ENCODE measurements at places on chromosomes 12 and 14.

GRCh38 chr14:69924201-69924600, 45.0 kb downstream of the SMOC1 start:
- ATAC-seq = no peak

DNA sequence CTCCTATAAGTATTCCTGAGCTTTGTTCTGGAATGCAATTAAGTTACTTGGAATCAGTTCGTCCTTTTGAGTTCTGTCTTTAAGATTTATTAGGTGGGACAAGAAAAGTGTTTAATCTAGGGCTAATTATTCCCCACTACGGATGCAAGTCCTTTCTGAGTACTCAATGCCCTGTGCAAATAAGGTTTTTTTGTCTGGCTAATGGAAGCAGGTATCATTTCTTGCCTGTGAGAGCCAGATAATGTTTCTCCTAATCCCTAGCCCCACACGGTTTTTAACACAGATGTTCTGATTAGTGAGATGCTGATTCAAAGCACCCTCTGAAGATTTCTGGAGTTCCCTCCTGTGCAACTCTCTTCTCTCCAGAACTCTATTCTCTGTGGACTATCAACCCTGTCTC, 296.6 kb upstream of the PRICKLE1 start:
- ATAC-seq = no peak

- ATAC-seq = no peak
Observed at GRCh38 chr12:27340971-27341370, 8.3 kb downstream of the BMAL2 start.

- no peak for ATAC-seq
Observed at GRCh38 chr14:92144708-92145107, 22.9 kb downstream of the CPSF2 start.

- ATAC-seq = no peak
Observed at GRCh38 chr14:29528889-29529288, 398.8 kb downstream of the PRKD1 start.

DNA sequence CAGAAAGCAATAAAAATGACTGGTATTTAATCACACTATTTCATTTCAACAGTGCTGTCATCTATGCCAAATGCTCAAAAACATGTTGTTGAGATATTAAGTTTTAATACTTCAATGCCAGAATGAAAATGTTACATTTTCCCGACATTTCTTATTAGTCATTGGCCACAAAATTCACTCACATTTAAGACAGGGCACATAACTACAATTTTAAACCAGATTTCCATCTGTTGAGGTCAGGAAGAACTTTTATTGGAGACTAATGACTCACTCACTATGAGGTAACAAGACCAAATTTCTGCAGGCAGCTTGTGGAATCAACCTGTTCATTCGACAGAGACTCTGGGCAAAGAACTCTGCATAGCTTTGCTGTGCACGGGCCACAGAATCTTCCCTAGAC, 36.8 kb downstream of the PPTC7 start:
- ATAC-seq = peak; percentile 44

DNA sequence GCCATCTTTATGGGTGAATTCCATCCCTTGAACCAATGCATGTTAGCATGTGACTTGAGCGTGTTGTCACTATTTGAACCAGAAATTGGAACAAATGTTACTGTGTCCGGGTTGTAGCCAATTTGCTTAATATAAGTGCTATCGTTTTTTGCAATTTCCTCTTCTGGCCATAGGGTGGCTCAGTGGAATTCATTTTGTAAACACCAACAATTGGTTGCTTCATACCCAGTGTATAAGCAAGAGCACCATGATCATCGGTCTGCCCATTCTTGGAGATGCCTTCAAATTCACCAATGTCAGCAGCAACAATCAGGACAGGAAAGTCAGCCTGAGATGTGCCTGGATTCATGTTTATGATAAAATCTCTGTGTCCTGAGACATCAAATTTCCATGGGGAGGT, 5.0 kb upstream of the NEDD1 start:
- ATAC-seq = no peak

- no peak for ATAC-seq
Observed at GRCh38 chr14:21617614-21618013, 17.1 kb downstream of the OR10G2 start.

DNA sequence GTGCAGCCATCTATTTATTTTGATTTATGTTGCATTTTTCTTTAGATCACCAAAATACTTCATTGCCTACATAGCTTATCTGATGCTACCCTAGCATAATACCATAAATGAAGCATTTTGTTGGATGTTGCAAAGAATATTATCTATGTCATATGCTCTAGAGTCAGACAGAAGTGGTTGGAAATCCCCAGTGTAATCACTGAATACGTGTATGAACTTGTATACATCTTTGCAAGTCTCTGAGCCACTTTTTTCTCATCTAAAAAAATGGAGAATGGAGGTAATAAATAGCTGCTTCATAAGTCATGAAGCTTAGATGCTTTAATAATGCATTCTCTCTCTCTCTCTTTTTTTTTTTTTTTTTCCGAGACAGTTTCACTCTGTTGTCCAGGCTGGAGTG, 18.5 kb downstream of the EVL start:
- ATAC-seq = no peak

DNA sequence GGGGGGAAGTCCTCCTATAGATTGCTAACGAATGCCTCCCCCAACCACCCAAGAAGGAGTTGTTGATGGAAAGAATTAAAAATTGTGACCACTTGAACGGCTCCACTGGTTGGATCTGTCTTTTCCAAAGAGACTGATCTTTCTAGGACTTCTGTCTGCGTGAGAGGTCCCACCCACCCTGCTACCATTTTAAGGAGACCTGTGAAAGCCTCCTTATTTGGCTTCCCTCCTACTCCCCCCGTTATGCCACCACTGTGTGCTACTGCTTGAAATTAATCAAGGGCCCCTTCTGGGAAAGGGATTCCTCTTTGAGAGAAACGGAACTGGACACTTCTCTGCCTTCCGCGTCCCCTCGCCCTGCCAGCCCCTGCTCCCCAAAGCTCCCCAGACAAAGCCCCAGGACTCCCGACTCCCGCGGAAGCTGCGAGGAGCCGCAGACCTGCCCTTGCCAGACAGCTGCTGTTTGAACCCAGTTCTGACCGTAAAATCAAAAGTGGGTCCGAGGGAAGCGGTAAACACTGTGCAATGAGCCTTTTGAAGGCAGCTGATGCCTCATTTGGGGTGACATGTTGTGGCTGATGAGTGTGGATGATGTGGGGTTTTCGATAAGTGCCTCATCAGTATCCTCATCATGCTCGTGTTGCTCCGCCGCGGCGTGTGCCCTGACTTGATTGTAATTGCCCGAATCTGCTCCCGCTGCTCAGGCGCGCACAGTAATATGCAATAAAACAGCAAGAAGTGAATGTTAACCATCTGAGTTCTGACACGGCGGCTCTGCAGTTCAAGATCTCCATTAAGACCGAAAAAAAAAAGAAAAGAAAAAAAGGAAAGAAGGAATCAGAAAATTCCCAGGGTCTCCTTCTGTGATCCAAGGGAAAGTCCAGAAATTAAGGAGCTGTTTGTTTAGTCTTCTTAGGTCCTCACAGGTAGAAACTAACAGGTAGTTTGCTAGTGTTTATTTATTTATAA, 48.2 kb downstream of the MBIP start:
- ATAC-seq = no peak

DNA sequence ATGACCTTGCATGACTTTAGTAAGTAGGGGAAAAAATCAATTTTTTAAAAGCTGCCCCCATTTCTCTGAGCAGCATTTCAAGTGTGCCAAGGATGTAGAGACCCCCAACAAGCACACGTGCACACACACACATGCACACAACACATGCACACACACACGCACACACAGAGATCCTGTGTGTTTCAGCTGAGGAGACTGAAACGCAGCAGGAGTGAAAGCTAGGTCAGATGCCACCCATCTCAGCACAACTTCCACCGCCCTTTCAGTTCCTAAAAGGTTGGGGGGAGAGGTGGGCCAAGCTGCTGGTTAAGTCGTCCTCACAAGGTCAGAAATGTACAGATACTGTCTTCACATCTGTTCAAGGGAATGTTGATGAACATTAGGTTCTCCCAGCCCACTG, 13.9 kb downstream of the MYL2 start:
- ATAC-seq = no peak

- no peak for ATAC-seq
Observed at GRCh38 chr12:71752891-71753290, 1.8 kb upstream of the RAB21 start.

DNA sequence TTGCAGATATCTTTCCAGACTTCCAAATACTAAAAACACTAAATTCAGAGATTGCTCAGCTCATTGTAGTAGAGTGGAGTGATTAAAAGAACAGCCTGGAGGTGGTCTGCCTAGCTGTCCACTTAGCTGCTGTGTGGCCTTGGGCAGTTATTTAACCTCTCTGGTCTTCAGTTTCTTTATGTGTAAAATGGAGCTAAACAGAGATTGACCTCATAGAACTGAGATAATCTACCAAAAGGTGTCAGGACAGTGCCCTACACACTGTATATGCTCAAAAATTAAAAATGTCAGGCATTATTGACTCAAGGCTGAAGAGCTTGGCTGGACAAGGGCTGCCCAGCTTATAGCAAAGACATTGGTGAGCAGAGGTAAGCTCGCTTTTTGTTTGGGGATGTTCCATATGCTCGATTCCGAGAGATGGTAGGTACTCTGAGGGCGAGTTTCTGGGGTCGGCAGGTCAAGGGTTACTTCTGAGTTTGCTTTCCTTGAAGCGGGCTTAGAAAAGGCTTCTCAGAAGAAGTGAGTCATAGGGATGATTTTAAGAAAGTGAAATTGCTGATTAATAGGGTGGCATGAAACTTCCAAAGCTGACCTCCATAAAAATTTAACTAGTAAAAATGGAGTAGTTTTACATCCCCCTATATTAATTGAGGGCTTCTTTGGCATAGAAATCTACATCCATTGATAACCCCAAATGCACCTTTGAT, 107.5 kb downstream of the GPATCH2L start:
- ATAC-seq = no peak

DNA sequence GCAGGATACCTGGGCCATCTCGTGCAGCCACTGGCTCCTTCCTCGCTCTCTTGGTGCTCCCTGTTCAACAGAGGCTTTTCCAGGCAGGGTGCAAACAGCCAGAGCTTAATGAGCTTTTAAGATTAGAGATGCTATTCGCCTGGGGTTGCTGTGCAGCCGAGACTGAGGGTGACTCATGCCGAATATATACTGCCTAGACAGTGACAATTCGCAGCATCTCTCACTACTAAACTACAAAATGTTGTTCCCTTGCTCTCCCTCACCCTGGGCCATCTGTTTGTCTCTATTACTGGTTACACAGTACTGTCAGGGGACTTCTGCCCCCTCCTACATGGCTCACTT, 26.0 kb upstream of the TESC start:
- no peak for ATAC-seq

DNA sequence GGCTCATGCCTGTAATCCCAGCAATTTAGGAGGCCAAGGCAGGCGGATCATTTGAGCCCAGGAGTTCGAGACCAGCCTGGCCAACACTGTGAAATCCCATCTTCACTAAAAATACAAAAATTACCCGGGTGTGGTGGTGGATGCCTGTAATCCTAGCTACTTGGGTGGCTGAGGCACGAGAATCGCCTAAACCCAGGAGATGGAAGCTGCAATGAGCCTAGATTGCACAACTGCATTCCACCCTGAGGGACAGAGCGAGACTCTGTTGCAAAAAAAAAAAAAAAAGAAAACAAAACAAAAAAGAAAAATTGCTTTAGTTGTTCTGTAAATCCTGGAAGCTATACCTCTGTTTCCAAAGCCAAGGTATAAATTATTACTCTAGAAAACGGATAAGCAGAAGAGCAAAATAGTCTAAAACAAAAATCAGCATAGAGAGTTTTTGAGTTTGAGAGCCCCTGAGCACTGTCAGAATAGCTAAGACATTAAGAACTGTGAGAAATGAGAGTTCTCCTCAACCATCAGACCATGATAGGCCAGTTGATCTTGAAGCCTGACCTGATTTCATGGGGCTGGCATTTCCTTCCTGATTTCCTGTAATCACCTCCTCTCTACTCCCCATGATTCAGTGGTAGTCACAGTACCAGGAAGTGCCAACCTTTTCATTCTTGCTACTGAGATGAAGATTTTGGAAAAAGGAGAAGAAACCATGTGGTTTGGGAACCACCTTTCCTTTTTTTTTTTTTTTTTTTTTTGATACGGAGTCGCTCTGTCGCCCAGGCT, 31.7 kb downstream of the ATP2A2 start:
- peak; percentile 52 for ATAC-seq

- no peak for ATAC-seq
Observed at GRCh38 chr14:105108516-105108864, 43.3 kb upstream of the GPR132 start.

DNA sequence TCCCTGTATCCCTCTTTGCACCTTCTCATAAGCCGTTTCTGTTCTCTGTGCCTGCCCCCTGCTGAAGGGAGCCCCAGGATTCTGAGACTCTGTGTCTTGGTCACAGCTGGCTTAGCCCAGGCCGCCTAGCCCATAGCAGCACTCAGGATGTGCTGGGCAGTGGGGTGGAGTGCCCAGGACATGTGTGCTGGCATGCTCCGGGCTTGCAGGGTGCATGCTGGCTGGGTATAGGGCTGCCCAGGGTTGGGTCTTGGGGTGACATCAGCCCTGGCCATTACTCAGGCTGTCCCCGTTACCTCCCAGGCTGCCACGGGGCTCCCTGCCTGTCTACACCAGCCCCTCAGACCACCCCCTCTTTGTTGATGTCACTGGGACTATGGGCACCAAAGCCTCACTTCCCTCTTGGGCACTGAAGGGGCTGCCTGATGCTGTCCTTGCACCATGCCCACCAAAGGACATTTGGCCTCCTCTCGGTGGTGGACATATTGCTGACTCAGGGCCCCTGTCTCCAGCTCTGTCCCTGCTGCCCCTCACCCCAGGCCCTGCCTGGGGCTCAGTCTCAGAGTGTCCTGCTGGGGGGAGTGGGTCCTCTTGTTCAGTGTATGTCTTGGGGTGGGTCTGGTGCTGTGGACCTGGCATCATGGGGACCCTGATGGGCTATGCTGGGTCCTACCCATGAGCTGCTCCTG, 2.4 kb downstream of the CEP170B start:
- ATAC-seq = no peak

GRCh38 chr14:99862136-99862535, 68.9 kb downstream of the EML1 start:
- no peak for ATAC-seq

- peak; percentile 28 for ATAC-seq
Observed at GRCh38 chr14:52327374-52328226, 13.5 kb downstream of the PTGER2 start.

- ATAC-seq = no peak
Observed at GRCh38 chr12:129550353-129550752, 353.5 kb downstream of the TMEM132D start.

GRCh38 chr14:49479432-49479831, 106.7 kb downstream of the RPS29 start:
- ATAC-seq = no peak

GRCh38 chr12:99380701-99381100, 266.9 kb upstream of the GARIN6 start:
- ATAC-seq = no peak
